A673 (cell line): ENCODE measurements at places on chromosomes 4 and X. TPM values are rescaled to one million over a fixed set of nuclear protein-coding genes. Genes with fewer than 3 reads are reported as not detected.

Gene LGI2
- 0.43 TPM in 1 of 2 replicates, not detected in the other for total RNA-seq

Gene HDX
- not detected in 2 replicates for total RNA-seq

GRCh38 chrX:19991350-19991718 is 473 bp upstream of the BCLAF3 start:
- no peaks in the 10 kb centered on the region for H3K27me3 ChIP-seq
- H3K4me3 ChIP-seq = peak overlapping the region; percentile 66
- no peaks in the 10 kb centered on the region for H3K36me3 ChIP-seq
- no peak overlapping the region for H3K27ac ChIP-seq
- peak; percentile 2 for DNase-seq

- H3K4me3 ChIP-seq = no peak overlapping the region
- H3K4me1 ChIP-seq = no peaks in the 10 kb centered on the region
- H3K36me3 ChIP-seq = no peaks in the 10 kb centered on the region
- H3K27me3 ChIP-seq = no peaks in the 10 kb centered on the region
These were observed 17.5 kb upstream of the RAB9B start for GRCh38 chrX:103849558-103849957.

DNA sequence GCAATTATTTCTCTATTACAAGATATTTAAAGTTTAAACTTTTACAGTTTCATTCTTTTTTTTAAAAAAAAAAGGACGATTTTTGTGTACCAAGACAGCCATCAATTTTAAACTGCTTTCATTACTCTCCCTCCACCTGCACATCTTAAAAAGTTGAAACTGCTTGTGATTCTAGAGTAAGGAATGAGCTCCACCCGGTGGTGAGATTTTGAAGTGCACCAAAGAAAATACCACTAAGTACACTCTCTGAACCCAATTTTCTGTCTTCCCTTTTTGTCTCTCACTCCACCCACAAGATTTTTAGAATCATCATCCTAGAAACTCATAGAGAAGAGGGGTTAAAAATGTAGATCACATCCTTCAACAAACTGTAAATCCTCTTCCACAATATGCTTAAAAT is 91.3 kb upstream of the WDR44 start:
- H3K27me3 ChIP-seq = no peaks in the 10 kb centered on the region
- no peak overlapping the region for H3K4me3 ChIP-seq
- no peaks in the 10 kb centered on the region for H3K4me1 ChIP-seq
- DNase-seq = peak; percentile 75
- no peaks in the 10 kb centered on the region for H3K36me3 ChIP-seq
- no peak overlapping the region for H3K27ac ChIP-seq

DNA sequence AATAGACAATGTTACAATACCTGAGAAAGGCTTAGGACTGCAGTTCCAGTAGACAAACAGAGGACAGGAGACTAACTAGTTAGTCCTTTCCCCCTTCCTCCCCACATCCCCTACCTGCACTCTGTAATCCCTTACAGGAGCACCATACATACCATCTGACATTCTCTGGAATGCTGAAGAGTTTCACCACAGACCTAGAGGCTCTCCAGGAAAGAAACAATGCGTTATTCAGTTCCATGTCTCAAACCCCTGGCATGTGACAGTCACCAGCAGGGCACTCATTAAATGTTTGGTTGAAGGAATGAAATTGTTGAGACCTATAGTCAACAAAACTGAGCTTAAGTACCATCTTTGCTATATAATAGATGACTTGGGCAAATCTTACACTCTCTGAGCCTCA is 100.2 kb upstream of the USP38 start:
- no peak for DNase-seq
- H3K27me3 ChIP-seq = no peaks in the 10 kb centered on the region
- H3K4me3 ChIP-seq = no peak overlapping the region
- no peaks in the 10 kb centered on the region for H3K36me3 ChIP-seq
- no peak overlapping the region for H3K27ac ChIP-seq

DNA sequence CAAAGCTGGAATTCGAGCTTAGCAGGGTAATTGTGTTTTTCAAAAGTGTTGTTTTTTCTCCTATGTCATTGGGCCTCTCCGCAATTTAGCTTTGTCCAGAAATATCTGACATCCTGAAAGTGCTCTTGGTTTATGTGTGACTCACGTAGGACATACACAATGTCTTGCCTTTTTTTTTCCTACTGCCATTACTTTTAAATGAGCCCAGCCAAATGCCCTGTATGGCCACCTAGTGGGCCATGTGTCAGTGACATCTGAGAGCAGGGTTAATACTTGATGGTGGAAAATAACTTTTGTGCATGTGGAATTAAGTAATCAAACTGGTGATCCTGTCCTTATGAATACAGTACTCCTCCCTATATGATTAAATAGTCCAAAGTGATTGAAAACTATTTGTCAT is 1411.1 kb upstream of the TENM3 start:
- peak; percentile 17 for DNase-seq
- no peaks in the 10 kb centered on the region for H3K36me3 ChIP-seq
- H3K4me1 ChIP-seq = peaks cover 5% of the 10 kb centered on the region

DNA sequence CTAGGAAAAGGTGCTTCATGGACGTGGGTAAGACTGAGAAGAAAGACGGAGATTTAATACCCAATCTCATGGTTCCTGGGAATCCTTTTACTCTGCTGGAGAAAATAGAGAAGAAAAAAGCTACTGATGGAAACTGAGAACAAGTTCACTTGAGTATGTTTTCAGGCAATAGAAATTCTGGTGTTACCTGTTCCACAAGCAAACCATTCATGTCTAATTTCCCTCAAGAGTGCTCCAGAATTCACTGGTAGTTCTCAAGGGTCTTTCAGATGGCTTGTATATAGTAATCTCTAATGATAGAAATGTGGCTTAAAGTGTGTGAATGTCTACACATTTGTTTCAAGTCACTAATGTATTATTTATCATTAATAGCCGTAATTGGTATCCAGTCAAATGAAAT is 22.5 kb downstream of the SETD7 start:
- peak overlapping the region; percentile 6 for H3K27ac ChIP-seq
- H3K4me3 ChIP-seq = no peak overlapping the region
- H3K36me3 ChIP-seq = peaks cover 23% of the 10 kb centered on the region
- no peak for DNase-seq
- no peaks in the 10 kb centered on the region for H3K27me3 ChIP-seq

- no peaks in the 10 kb centered on the region for H3K4me1 ChIP-seq
- H3K36me3 ChIP-seq = no peaks in the 10 kb centered on the region
- peak; percentile 83 for DNase-seq
- H3K4me3 ChIP-seq = no peak overlapping the region
- no peaks in the 10 kb centered on the region for H3K27me3 ChIP-seq
These were observed 28.7 kb downstream of the CLDN34 start for GRCh38 chrX:9995855-9996339.

DNA sequence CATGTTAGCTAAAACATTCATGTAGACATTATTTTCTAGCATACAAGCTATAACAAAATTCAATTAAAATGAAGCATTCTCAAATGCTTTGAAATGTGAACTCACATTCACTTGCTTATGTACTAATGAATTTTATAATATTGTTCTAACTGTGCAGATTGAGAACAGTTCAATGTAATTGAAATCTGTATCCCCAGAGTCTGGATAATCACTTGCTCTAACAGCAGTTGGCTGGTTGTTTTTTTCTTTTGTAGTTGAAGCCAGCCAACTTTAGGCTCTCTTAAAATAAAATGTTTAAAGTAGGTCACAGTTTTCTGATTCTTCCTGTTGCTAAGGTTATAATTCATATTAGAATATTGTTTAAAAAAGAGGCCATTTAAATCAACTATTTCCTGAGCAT is 438.9 kb downstream of the NAF1 start:
- H3K4me3 ChIP-seq = no peak overlapping the region
- no peak for DNase-seq
- H3K36me3 ChIP-seq = no peaks in the 10 kb centered on the region
- H3K27me3 ChIP-seq = no peaks in the 10 kb centered on the region
- H3K4me1 ChIP-seq = no peaks in the 10 kb centered on the region
